Amniotic epithelial cell (primary cell): ENCODE measurements at places on chromosomes 11 and 22.

- DNase-seq = no peak
These were observed 56.6 kb downstream of the CCDC81 start for GRCh38 chr11:86431258-86431657.

GRCh38 chr11:115612046-115612730, 108.0 kb upstream of the CADM1 start:
- peak; percentile 1 for DNase-seq

DNA sequence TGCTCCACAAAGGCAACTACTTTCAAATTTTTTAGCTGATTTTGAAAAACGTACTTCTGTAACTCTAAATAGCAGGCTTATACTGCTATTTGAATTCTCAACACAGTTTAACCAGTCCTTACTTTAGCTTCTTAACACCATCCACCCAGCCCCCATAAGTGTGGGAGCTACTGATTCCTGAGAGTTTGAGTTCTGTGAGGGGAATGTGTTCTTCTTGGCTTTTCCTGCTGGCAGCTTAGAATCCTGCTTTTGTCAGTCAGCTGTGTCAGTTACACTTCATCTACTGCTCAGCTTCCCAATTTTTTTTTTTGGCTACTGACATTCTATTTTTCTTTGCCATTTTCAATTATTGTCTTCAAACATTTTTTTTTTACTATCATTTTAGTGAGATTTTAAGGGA, 440.4 kb downstream of the INSC start:
- DNase-seq = no peak

DNA sequence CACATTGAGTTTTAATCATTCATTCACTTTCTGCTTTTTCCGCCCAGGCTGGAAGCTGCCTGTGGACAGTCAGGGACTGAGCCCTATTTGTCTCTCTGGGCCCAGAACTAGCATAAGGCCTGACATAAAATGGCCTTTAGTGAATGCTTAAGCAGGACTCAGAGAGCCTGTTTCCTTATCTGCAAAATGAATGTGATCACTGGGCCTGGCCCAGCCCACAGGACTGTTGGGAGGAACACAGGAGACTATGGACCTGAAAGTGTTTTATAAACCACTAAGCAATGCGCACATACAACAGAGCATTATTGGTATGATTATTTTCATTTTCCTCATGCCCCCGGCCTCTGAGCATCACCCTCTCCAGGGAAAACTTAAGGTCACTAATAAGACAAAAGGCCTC, 3.9 kb upstream of the MYH9 start:
- DNase-seq = no peak

DNA sequence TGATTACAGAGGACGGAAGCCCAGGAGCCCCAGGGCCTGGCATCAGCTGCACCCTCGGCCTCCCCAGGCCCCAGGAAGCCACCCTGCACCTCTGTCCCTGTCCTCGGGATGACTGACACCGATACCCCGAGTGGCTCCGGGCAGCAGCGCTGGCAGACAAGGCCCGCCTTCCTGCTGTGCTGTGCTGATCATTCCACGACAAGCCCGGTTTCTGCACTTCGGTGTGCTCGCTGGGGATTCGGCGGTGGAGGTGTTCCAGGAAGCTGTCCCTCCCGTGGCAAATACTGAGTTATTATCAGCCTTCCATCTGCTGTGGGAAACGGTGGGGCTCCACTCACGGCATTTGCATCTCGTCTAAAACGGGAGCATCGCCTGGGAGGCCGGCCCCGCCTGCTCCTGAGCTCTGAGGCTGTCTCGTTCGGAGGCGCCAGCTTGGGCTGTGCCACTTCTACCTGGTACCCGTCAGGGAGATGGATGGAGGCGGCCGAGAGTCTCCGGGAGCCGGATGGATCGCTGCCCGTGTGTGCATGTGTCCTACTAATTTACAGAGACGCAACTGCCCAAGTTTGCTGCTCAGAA, 506.1 kb downstream of the BRD1 start:
- no peak for DNase-seq

GRCh38 chr11:27795955-27796861, 96.0 kb upstream of the BDNF start:
- DNase-seq = no peak

DNA sequence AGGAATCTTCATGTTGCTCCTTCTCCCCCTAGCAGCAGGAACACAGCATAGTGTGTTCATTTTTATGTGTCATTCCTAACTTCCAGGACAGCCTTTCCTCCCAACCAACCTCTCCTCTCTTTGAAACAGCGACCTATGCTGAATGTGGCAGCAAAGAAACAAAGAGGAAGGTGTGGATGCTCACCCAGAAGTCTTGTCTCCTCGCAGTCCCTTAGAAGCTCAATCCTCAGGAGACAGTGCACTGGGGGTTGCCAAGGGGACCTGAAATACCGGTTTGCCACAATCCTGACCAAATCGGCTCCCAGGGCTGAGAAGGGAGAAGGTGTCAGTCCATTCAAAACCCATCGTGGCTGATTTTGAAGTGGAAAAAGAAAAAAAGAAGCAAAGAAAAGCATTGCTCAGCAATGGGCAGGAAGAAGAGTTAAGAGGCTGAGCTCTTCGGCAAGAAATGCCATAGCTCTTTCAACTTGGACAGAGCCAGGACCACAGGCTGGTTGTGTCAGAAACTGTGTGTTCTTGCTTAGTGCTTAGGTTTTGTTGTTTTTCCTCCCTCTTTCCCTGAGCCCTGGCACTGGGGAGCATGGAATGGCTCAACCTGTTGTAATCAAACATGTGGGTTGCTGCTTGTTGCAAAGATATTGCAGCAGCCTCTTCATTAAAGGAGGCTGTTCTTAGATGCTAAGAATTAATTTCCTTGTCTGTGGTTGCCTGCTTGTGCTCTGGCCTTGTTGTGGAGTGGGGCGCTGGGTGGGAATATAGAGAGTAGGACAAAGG, 30.4 kb upstream of the TENM4 start:
- peak; percentile 25 for DNase-seq

- DNase-seq = peak; percentile 99
These were observed 228.2 kb upstream of the BLID start for GRCh38 chr11:122344215-122344614.

- DNase-seq = no peak
These were observed 4.0 kb upstream of the PLAAT5 start for GRCh38 chr11:63494975-63495374.

- DNase-seq = no peak
These were observed 202.1 kb downstream of the NXPE2 start for GRCh38 chr11:114880442-114880841.

DNA sequence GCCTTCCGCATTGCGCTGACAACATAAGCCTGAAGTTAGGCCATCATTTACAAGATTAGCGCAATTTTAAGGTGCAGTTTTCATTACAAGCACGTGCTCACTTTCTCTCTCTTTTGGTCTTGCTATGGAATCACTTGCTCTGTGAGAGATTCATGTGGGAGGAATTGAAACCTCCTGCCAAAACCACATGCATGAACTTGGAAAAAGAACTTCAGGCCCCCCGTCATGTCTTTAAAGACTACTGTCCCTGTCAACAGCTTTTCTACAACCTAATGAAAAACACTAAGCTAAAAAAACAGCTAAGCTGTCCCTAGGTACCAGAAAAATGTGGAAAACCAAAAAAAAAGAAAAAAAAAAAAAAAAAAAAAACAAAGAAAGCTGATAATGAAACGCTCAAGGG, 1707.6 kb upstream of the RAG2 start:
- DNase-seq = no peak

GRCh38 chr22:27480487-27480886, 321.1 kb downstream of the MN1 start:
- no peak for DNase-seq

DNA sequence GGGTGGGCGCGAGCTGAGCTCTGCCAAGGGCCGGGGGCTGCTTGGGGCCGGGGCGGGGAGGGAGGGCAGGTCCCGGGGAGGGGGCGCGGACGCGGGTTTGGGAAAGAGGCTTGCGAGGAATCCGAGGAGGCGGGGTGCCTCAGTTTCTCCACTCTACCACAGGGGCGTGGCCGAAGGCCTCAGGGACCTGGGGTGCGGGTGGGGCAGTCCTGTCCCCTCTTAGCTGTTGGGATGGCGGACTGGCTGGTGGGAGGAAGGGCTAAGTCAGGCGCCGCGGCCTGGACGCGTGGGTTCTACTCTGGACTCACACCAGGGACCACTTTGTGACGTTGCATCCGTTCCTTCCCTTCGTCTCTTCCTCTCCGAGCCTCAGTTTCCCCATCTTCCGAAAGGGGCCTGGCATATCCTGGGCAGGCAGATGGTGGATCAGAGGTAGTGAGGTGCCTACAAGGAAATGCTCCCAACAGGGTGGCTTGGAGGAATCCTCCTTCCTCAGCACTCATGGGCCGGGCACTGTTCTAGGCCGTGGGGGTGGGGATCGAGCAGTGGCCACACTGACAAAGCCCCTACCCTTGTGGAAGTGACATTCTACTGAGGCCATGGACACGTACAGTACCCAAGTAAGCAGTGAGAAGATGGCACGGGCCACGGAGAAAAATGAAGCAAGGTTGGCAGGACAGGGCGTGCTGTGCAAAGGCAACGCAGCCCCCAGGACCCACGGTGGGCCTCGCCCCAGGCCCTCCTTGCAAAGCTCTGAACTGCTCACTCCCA, 13.2 kb downstream of the IGLL1 start:
- DNase-seq = no peak

- no peak for DNase-seq
These were observed 12.2 kb downstream of the FAR1 start for GRCh38 chr11:13680501-13681264.

DNA sequence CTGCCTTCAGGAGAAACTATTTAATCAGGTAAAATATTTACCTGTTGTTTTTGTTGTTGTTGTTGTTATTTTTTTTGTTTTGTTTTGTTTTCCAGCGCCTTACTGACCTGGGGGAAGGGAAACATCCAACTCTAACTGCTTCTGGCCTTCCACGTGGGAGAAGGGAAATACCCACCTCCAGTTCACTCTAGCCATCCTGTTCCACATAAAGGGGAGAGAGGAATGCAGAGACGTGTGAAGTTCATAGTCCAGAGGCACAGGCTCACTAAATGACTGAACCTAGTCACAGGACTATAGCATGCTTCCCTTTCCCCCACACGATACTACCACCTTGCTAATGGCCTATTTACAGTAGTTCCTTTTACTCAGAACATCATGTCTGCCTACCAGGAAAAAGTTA, 72.4 kb upstream of the VSTM5 start:
- no peak for DNase-seq

- DNase-seq = no peak
These were observed 687 bp downstream of the ZNF202 start for GRCh38 chr11:123740787-123741158.

DNA sequence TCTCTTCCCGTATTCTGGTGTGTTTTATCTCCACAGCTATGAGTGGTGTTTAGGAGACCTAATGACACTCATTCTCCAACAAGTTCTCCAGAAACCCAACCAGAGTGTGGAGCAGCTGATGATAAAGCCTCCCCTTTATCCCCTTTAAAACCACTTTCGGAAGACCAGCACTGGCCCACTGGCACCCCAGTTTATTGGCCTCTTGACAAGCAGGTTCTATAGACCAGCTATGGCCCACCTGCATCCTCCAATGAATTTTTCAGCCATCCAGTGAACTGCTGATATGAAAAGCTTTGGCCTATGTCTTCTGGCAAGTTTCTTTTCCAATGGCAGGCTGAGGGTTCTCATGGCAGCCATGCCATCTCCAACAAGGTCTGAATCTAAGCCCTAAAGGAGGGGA, 27.4 kb downstream of the CHST1 start:
- no peak for DNase-seq

DNA sequence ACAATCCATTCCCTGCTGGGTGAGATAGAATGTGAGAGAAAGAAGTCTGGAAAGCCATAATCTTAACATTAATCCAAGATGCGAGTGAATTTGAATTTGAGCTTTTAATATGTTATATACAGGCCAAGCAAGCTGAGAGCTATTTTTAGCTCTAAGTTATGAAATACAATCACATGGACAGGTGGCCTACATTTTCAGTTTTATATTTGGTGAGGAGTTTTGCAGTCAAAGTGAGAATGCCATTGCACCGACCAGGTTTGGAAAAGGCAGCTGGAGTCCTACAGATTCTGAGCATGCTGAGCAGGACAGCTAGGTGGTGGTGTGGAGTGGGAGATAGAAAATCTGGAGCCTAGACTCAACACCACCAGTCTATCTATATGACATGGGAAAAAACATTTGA, 12.0 kb downstream of the OR5B21 start:
- no peak for DNase-seq

DNA sequence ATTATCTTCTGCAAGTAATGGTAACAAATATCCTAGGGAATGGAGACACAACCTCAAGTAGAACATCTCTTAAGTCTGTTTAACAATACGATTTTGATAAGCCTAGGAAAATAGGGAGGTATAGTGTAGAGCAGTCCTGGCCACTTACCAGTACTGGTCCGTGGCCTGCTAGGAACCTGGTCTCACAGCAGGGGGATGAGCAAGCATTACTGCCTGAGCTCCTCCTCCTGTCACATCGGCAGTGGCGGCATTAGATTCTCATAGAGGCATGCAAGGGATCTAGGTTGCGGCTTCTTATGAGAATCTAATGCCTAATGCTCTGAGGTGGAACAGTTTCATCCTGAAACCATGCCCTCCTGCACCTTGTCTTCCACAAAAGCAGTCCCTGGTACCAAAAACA, 4.4 kb downstream of the OR51V1 start:
- DNase-seq = no peak

DNA sequence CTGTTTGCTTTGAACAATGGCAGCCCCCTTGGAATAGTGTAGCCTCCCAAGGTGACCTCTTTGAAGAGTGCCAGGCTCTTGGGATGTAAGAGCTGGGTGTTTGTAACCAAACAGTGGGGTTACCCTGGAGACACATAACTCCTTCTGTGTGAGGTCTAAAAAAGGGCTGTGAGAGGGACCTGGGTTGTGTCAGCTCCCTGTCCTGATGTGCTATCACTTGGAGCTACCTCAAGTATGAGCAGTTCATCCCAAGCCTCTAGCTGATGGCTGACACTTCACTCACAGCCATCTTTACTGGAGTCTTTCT, 40.2 kb downstream of the TSPAN18 start:
- peak; percentile 58 for DNase-seq

DNA sequence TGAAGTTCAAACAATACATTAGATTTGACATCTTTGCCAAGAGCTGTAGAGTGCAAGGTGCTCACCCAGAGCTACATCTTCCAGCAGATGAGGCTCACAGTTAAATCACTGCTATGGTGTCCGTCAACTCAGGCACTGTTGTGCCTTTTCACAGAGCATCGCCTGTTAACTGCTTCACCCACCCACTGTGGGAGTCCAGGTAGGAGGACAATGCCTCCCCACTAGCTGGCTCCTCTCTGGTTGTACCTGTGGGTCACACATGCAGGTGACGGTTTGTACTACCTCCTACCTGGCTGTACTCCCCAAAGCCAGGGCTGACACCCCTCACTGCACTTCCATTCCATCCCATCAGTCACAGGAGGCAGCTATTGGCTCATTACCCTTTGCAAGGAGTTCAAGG, 84.6 kb upstream of the TOP3B start:
- DNase-seq = no peak

GRCh38 chr22:43180670-43181069, 6.3 kb downstream of the TTLL12 start:
- no peak for DNase-seq

GRCh38 chr11:2927121-2927800, 2.0 kb downstream of the PHLDA2 start:
- DNase-seq = no peak

GRCh38 chr11:108364159-108364558, 103.2 kb downstream of the C11orf65 start:
- DNase-seq = peak; percentile 20

- DNase-seq = no peak
These were observed 18.7 kb upstream of the ACER3 start for GRCh38 chr11:76841923-76842452.

- no peak for DNase-seq
These were observed 26.3 kb upstream of the SCGB1A1 start for GRCh38 chr11:62392506-62392905.
